ENCODE measurements at places on chromosomes 13 and 19.
A peak's percentile ranks its signal among the peaks of the same experiment; 100 is the strongest.

DNA sequence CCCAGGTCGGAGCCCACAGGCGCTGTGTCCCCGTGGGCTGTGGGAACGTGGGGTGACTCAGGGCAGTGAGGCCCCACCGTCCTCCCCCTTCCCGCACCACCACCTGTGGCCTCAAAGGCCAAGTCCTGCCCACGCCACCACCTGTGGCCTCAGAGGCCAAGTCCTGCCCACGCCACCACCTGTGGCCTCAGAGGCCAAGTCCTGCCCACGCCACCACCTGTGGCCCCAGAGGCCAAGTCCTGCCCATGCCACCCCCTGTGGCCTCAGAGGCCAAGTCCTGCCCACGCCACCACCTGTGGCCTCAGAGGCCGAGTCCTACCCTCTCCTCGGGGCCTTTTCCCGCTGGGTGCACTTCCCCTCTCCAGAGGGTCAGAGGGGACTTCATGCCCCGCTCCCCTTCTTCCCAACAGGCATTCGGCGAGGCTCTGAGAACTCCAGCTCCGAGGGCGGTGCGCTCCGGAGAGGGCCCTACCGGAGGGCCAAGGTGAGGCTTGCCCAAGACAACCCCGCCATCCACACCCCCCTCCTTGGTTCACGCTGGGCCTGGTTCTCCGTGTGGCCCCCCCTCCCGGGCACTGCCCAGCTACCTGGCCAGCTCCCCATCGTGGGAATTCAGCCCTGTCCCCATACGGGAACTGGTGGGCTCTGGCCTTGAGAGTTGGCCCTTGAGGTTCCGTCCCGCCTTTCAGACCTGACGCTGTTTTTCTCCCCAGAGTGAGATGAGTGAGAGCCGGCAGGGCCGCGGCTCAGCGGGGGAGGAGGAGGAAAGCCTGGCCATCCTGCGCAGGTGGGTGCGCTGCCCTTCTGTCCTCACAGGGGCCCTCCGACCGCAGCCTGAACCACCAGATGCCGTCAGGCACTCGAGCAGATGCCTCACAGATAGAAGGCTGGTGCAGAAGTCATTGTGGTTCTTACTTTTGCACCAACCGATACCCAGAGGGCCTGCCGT, 27.4 kb upstream of the F7 start:
- DNase-seq = no peak

DNA sequence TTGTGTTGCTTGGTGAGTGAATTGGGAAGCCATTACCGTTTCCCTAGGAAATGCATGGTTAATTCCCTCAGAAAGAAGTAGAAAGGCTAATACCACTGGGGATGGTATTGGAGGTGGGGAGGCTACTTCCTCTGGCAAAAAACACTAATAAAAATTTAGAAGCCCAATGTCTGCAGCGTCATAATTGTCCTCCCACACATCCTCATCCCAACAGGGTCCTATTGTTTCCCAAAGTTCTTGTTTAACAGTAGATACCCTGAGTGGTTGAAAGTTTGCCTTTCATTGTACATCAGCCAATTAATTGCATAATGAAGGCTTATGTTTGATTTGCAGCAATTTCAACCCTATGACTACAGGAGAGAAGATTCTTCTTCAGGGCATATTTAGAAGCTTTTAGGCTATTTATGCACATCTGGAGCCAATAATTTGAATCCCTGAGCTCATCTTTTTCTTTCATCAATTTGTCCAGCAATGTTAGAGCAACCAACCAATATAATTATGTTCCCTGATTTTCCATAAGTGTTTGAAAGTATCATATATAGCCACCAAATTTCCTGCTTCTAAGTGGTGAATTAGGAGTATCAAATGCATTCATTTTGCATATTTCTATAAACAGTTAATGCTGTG, 491.0 kb downstream of the SLITRK5 start:
- no peak for DNase-seq

GRCh38 chr13:58744686-58745085, 1113.1 kb downstream of the PCDH17 start:
- DNase-seq = no peak

GRCh38 chr19:5293612-5294378, 46.8 kb downstream of the PTPRS start:
- peak; percentile 15 for DNase-seq

DNA sequence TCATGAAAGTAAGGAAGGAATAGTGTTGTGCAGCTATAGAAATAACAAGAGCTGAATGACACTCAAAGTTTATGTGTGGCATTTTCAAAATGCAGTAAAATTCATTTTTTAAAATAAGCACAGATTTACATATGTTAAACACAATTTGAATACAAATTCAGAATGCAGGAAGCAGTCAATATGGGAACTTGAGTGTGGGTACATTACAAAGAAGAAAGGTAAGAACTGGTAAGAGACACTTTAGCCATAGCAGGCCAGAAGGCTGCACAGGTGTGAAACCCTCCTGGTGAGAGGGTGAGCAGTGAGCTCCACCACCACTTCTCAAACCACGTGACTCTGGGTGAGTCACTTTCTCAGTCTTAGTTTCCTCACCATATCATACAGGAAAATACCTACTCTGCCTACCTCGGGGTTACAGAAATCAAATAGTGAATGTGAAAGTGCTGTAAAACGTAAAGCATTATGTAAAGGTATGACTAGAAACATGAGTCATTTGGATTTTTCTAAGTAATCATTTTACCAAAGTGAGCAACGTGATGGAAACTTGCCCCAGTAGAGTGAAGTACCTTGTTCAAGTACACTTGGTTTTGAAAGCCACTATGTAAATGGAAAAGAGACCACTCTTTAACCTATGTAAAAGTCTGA, 40.5 kb downstream of the USP12 start:
- DNase-seq = peak; percentile 62

DNA sequence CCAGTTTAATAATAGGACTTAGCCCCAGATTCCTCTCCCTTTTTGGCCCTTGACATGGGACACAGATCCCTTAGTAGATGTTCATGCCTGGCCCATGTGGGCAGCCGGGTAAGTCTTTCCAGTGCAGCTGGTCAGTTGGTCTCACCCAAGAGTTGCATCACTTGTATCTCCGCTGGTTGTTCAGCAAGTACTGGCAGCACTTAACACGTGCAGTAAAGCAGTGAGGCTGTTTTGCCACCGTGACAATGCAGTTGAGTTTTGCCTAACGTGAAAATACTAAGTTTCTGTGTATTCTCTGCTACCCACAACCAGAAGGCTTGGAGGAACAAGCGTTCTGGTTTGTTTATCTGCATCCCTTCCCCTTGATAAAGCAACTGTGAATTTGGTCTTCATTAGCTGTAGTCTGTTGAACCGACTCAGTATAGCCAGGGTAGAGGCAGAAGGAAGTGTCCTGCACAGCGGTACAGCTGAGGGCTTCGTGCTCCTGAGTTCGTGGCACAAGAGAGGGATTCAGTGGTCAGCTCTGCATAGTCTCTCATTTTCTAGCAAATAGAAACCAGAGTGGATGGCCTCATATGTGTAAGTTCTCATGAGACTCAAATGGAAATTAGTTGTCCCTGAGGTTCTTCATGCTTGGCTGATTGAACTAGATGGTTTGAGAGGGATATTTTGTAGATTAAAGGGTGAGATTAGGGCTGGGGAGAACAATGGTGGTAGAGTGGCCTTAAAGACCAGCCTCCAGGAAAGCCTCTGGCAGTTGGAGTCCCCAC, 50.3 kb downstream of the ARHGEF7 start:
- DNase-seq = no peak

GRCh38 chr19:24073807-24074206, 13.2 kb upstream of the ZNF254 start:
- no peak for DNase-seq

DNA sequence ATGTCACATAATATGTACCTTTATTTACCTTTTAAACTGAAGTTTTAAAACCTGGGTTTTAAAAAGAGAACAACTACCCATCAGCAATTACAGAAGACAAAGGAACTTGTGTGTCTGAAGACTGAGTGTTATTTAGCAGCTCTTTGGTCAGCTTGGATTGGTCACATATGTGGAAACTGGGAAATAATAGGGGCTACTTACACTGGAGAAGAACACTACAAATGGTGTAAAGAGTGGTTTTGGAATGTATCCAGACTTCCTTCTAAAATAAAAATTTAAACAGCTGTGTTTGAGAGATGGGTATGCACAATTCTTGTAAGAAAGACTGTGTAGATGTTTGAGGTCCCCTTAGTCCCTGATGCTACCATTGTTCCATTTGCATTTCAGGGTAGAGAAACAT, 13.3 kb downstream of the TNFRSF19 start:
- no peak for DNase-seq

DNA sequence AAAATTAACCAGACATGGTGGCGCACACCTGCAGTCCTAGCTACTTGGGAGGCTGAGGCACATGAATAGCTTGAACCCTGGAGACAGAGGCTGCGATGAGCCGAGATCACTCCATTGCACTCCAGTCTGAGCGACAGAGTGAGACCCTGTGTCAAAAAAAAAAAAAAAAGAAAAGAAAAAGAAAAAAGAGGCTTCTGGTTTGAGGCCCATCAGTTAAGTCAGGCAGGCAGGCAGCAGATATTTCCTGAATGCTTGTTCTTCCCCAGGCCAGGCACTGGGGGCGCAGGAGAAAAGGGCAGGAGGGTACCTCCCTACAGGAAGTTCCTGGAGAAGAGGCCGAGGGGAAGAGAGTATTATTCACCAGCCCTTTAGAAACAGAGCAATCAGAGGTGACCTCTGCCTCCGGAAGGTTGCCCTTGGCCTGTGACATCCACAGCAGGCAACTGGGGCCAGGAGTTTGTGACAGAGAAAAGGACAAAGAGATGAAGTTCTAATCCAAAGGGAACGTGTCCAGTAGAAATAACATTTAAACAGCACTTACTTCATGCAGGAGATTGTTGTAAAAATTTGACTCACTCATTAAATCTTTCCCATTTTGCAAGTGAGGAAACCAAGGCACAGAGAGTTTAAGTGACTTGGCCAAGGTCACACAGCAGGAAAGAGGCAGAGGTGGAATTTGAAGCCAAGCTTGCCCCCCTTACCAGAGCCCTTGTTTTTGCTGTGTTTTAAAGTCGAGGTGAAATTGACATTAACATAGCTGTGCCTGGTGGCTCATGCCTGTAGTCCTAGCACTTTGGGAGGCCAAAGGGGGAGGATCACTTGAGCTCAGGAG, 4.3 kb upstream of the RLN3 start:
- DNase-seq = peak; percentile 64

- DNase-seq = peak; percentile 60
Observed at GRCh38 chr13:34357435-34358232, 539.7 kb downstream of the RFC3 start.

DNA sequence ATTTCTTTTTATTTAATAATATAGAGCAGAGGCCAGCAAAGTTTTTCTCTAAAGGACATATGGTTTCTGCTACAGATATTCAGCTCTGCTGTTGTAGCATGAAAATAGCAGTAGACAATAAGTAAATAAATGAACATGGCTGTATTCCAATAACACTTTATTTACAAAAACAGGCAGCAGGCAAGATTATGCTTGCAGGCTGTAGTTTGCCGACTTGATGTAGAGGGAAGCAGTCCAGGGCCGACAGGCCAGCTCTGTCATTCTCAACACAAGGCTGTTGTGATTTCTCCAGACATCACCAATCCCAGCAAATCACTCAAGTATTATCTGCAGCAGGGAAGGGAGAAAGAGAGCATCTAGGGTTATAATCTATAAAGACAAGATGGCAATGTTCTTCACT, 1062.5 kb upstream of the PCDH9 start:
- no peak for DNase-seq

DNA sequence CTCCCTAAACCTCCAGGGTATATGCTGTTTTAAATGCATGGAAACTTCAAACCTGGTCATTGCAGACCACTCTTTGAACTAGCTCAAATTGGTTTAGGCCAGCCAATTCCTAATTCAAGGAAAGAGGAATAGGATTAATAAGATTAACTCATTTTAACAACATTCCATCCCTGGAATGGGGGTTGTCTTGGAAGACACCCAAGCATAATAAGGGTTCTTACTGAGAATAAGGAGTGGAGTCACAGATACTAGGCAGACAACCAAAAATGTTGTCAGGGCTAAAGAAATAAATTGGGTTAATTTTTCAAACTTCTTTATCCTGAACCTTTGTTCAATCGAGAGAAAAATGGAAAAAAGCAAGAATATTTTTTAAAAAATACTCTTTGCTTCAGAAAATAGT, 186.2 kb downstream of the PCDH9 start:
- DNase-seq = no peak

- DNase-seq = no peak
Observed at GRCh38 chr19:17975032-17975431, 8.1 kb downstream of the KCNN1 start.

DNA sequence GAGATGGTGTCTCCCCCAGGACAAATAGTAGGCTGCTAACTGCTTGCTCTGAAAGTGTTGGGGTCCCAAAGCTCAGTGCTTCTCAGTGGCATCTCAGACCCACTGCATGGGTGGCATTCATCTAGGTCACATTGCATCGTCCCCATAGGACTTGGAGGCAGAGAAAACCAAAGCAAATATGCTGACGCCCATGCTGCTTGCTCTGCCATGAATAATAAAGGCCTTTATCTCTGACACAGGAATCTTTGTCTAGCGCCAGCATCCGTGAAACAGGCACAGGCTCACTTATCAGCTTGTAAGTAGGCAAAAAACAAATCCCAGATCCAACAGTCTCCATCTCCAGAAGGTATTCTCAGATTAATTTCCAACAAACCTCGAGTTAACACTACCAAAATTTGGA, 18.9 kb upstream of the IPO5 start:
- DNase-seq = peak; percentile 58

DNA sequence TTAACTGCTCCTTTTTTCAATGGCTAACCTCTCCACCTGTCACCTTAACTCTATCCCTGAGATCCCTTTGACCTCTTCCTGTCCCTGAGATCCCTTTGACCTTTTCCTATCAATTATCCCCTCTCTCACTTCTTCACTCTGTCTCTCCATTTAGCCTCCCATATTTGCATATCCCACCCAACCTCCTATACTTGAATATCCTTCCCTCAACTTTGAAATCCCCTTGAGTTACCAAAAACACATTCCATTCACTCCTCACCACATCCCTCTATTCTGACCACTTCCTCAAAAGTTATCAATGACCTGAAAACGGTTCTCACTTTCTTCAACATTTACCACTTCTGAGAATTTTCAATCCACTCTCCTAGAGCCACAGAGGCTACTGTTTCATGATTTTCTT, 3.0 kb downstream of the MYCBP2 start:
- no peak for DNase-seq

GRCh38 chr13:50676602-50677001, 166.9 kb downstream of the DLEU7 start:
- peak; percentile 69 for DNase-seq

GRCh38 chr13:101383595-101383994, 32.7 kb downstream of the NALCN start:
- no peak for DNase-seq

- DNase-seq = no peak
Observed at GRCh38 chr19:35085947-35086346, 29.7 kb upstream of the FXYD3 start.

- DNase-seq = no peak
Observed at GRCh38 chr13:99686944-99687411, 185.7 kb downstream of the TM9SF2 start.

GRCh38 chr13:42078128-42078808, 29.8 kb downstream of the DGKH start:
- DNase-seq = no peak

DNA sequence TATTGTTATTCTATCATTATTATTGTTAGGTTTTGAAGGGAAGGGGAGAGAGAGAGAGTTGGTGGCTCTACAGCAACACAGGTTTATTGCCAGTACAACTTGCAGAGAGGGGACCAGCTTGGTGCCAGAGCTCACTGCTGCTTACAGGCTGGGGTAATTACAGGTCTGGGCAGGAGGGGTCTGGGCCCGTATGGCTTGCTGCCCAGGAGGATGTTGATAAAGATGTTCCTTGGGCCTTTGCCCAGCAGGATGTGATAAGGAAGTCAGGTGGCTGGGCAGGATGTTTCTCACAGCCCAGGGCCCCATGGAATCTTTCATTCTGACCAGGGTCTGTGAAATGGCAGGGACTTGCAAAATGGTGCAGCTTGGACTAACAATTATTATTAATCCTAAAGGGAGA, 64.2 kb upstream of the ZNF599 start:
- peak; percentile 21 for DNase-seq
